ENCODE measurements at places on chromosomes 2 and 18.

DNA sequence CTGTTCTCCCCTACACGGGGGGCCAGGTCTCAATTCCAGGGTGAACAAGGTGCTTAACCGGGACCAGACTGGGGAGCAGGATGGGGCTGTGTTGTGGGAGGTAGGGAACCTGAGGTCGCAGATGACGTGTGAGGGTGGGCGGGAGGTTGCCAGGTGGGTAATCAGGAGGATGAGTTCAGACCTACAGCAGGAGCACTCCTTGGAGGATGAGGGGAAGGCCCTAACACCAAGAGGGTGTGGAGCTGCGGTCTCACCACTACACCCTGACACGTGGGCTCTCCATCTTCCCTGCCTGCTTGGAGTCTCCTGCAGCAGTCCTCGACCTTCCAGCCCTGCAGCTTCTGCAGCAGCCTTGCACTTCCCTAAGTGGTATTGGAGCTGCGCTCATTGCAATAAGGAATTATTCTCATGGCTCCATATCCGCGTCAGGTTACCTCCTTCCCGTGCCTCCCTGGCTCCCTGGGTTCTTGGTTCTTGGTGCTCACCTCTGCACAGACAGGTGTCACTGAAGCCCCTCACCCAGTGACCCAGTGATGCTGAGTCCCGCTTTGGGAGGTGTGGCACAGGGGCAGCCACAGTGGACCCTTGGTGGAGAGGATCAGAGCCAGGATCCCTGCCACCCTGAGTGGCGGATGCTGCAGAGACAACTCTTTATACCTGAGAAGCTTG, 15.5 kb downstream of the SH3BP4 start:
- DNase-seq: no peak

GRCh38 chr18:3692113-3692621, 242.2 kb downstream of the TGIF1 start:
- DNase-seq: no peak

- peak; percentile 69 for DNase-seq
Observed at GRCh38 chr2:142989273-142990204, 112.1 kb downstream of the KYNU start.

- DNase-seq: no peak
Observed at GRCh38 chr18:10046178-10046807, 132.5 kb downstream of the VAPA start.

- DNase-seq: no peak
Observed at GRCh38 chr18:49854681-49855080, 41.3 kb upstream of the ACAA2 start.

- no peak for DNase-seq
Observed at GRCh38 chr18:42048158-42048557, 93.1 kb downstream of the PIK3C3 start.

GRCh38 chr2:23355001-23355400, 30.0 kb upstream of the KLHL29 start:
- no peak for DNase-seq

- DNase-seq: no peak
Observed at GRCh38 chr18:32148185-32148870, 41.5 kb upstream of the MEP1B start.

- DNase-seq: no peak
Observed at GRCh38 chr18:36627637-36628036, 201.2 kb downstream of the TPGS2 start.

Measured in NAMALWA (cell line).